ENCODE measurements at places on chromosomes 12 and 14.
A peak's percentile ranks its signal among the peaks of the same experiment; 100 is the strongest.

DNA sequence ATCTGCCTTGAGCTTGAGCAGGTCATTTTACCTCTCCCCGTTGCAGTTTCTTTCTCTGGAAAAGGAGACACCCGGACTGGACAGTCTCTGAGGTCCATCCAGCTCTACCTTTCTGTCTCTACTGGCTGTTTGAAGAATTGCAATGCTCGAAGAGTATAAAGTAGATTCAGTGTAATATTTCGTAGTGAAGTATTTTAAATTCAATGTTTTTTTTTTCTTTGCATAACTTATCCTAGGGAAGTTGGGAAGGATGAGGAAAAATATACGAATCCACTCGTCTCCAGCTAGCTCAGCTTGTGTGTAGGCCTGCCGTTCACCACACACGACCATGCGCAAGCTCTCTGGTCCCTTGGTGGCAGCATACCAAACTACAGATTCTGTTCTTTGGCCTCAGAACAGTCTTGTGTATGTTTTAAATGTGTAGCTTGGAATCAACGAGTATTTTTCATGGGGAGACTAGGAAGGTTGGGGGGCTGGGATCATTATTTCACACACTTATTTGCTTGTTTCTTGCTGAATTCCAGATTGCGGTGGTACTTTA, 307.9 kb downstream of the CACNA1C start:
- no peak for DNase-seq

DNA sequence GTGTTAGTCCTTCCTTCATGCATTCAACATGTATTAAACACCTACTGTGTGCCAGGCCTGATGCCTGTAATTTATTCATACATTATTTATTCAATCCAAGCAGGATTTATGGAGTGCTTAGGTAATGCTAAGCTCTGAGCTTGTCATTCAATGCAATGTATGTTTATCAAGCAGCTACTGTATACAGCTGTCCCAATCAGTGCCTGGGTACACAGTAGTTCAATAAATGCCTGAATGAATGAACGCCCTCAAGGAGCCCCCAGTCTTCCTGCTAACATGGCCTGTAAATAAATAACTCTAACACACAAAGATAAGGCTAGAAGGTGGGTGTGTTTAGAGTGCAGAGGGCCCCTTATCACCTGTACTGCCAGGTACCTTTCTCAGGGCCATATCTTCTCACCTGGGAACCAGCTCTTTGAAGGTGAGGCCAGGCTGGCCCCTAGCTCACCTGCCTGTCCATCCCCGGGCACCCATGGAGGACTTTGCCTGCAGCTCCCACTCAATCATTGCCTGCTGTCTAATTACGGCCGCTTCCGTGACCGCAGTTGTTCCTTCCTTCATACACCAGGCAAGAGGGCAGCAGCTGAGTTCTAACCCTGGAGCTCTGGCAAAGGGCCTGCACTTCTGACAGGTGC, 20.0 kb upstream of the KDM2B start:
- no peak for DNase-seq

DNA sequence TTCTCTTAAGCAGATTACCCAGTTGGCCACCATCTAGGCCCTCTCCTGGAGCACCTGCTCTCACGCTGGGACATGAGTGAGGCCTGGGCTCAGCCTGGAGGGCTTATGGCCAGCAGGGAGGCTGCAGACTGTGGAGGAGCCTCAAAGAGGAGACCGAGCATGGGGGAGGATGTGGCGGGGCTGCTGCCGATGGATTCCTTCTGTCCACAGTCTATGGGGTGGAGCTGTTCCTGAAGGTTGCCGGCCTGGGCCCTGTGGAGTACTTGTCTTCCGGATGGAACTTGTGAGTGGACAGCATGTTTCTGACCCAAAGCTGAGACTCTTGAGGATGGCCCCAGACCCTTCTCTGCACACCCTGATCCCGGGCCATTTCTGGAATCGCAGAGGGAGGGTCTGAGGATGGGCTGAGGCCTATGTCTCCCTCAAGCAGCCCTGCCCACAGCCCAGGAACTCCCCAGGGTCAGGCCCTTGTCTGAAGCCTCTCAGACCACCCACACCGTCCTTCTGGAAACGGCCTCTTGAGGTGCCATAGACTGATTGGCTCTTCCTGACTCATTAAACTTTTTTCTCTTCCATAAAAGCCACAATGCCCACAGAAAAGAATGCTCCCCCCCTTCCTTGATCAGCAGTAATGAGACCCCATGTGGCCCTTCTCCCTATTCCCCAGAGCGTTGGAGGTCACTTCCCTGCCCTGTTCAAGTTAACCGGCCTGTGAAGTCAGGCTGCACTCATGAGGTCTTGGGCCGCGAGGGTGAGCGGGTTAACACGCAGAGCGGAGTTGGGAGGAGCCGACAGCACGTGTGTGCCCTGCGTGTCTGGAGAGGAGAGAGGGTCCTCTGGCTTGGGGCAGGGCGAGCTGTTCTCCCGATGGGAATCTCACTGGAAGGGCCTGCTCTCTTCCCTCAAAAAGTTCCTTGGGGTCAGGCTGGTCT, 49.0 kb downstream of the SLC8B1 start:
- no peak for DNase-seq

DNA sequence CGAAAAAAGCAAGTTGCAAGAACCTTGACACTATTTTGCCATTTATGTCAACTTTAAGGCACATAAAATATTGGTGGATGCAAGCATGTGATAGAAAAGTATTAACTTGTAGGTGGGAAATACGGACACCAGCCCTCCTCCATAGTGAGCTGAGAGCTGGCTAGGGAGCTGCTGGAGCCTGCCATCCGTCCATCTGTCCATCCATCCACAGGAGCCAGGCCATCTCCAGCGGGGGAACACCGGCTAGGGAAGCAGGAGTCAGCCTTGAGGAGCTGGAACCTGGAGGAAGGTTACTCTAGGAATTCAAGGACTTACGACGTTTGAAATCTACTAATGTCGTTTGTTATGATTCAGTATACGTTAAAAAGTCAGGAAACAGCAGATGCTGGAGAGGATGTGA, 120.7 kb upstream of the C14orf180 start:
- DNase-seq: no peak

- DNase-seq: no peak
Observed at GRCh38 chr14:86543521-86543920, 1013.6 kb downstream of the FLRT2 start.

- DNase-seq: no peak
Observed at GRCh38 chr12:1947081-1947480, 28.6 kb upstream of the CACNA2D4 start.

DNA sequence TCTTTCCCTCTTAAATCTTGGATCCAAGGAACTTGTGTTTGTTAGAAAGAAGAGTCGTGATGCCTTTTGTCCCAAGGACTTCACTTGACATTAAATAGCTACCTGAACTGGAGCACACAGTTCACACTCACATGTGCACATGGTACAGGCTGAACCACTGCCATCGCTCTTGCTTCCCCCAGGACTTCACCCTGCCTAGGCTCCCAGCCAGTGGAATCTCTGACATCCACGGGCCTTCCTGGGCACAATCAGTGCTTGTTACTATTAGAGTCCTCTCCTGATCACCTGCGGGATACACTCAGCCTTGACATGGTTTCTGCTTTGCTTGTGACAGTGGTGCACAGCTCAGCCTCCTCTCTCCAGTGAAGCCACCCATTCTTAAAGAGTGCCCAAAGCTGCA, 49.1 kb upstream of the KCNA5 start:
- no peak for DNase-seq

DNA sequence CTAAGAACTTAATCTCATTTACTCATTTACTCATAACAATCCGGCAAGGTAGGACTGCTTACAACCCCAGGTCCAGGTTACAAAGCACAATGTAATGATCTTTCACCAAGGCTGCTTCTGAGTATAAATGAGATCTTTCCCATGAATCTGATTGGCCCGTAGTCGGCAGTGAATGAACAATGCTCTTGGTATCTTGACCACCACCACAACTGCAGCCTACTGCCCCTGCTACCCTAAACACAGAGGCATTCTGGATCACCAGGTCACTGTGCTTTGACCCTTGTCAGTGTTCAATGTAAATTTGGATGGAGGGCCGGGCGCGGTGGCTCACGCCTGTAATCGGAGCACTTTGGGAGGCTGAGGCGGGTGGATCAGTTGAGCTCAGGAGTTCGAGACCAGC, 15.9 kb downstream of the FAM181A start:
- DNase-seq: no peak

DNA sequence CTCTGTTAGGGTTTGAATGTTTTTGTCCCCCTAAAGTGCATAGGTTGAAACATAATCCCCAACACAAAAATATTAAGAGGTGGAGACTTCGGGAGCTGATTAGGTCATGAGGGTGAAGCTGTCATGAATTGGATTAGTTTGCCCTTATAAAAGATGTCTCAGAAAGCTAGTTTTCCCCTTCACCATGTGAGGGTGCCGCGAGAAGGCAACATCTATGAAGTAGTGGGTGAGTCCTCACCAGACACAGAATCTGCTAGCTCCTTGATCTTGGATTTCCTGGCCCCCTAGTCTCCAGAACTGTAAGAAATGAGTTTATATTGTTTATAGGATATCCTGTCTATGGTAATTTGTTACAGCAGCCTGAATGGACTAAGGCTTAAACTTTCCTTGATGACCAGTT, 301.5 kb upstream of the ATP2B1 start:
- DNase-seq: no peak

DNA sequence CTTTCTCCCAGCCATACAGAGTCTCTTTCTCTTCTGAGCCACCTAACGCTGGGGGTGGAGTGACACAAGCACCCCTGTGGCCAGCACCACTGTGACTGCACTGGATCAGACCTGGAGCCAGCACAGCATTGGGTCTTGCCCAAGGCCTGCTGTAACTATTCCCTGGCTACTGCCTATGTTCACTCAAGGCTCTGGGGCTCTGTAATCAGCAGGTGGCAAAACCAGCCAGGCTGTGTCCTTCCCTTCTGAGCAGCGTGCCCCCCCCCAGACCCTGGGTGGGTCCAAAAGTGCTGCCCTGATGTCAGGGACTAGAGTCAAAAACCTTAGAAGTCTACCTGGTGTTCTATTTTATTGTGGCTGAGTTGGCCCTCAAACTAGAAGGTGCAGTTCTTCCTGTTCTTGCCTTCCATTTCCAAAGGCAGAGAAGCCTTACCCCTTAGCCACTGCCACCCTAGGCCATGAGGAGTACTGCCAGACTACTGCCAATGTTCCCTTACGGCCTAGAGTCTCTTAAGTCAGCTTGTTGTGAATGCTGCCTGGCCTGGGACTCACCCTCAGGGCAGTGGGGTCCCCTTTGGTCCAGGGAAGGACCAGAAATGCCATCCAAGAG, 49.9 kb downstream of the PELI2 start:
- no peak for DNase-seq

DNA sequence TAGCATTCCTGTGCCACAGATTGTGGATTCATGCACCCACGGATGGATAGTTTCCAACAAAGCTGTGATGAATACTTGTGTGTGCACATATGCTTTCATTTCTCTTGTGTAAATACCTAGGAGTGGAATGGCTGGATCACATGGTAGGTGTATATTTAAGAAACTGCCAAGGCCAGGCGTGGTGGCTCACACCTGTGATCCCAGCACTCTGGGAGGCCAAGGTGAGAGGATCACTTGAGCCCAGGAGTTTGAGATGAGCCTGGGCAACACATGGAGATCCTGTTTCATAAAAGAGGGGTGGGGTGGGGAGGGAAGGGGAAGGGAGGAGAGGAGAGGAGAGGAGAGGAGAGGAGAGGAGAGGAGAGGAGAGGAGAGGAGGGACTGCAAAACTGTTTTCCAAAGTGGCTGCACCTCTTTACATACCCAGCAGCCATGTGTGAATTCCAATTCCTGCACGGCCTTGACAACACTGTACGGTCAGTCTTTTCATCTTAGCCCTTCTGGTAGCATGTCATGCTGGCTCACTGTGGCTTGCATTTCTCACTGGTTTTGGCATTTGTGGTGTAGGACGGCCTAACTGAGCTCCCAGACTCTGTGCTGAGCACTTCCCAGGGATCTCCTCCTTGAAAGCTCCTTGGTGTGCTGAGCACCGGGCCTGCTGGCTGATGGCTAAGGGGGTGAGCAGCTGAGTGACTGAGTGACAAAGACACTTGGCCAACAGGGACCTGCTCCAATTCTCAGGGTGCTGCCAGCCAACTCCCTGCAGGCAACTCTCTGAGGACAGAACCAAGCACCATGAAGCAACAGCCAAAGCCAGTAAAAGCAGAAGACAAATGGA, 27.9 kb downstream of the SYNE3 start:
- DNase-seq: peak; percentile 32

- DNase-seq: no peak
Observed at GRCh38 chr14:104101651-104102281, 16.3 kb downstream of the ASPG start.

DNA sequence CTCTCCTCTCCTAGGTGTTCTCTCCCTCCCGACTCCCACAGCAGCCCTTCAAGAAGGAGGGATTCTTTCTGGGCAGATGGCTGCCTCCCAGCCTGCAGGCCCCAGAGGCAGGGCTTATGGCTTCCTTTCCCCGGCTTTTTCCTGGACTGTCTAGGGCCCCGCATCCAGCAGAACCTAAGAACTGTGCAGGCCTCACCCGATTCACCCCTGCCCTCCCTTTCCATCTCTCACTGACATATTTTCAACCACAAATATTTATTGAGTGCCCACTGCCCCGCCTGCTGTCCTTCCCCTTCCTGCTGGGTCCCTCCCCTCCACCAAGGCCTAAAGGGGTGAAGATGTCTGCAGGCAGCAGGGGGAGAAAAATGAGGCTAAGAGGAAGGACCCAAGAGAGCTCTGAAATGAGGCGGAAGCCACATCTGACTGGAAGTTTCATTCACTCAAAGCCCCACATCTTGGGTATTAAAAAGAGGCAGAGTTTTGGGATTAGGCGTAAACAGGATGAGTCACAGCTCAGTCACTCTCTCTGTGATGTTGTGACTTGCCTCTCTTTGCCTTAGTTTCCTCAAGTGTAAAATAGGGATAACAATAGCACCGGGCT, 2.9 kb downstream of the SCNN1A start:
- peak; percentile 32 for DNase-seq

- no peak for DNase-seq
Observed at GRCh38 chr12:42967850-42968249, 378.3 kb upstream of the PRICKLE1 start.

DNA sequence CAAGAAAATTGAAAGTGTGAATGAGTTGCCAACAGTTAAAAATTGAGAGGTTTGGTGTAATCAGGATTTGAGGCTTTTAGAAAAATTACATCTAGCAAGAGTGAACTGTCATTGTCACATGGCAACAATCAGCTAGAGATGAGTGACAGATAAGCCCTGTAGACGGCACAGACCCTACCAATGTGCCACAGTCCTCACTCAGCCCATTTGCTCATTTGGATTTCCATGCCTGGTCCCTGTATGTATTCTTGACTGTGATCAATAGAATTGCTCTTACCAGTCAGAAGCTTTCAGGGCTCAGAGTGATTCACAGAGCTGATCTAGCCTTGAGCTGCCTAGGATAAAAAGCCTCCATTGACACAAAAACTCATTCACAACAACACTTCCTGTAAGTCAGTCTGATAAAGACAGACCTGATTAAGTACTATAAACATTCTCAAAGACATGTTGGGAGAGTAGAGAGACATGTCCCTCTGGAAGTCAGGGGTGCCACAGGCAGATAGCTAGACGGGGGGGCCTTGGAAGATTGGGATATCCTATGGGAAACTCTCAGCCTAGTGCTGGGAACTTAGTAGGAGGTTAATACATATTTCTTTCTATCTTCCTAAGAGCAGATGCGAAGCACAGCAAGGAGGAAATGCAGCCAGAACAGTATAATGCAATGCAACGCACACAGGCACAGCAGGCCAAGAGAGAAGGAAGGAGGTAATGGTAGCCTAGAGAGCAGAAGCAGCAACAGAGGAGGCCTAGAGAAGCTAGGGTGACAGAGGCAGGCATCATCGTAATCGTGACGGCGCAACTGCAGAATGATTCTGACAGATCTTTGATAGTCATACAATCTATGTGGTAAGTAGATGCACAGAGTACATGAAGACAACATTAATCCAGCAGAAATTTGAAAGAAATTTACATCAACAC, 2.0 kb upstream of the PELI2 start:
- no peak for DNase-seq

All from inflammatory macrophage treated with lipopolysaccharide for 1 hour (primary cell).